OCI-M1 (cell line): ENCODE measurements at places on chromosomes 1 and 21.
A peak's percentile ranks its signal among the peaks of the same experiment; 100 is the strongest.

DNA sequence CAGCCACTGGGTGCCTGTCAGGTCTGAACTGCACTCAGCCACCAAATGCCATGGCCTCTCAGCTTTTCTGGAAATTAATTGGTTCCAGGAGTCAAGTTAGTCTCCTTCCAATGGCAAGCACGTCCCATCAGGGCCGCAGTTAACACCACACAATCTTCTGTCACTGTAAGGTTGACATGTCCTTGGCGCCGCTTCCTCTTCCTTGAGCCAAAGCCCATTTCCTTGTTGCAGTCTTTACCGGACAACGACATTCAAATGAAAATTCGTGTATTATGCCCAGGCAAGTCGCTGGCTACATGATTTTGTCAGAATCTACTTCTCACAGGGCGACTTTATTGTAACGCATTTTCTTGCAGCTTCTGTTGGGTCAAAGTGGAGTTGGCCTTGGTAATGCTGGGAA lies 430.6 kb upstream of the KAZN start:
- DNase-seq: no peak

DNA sequence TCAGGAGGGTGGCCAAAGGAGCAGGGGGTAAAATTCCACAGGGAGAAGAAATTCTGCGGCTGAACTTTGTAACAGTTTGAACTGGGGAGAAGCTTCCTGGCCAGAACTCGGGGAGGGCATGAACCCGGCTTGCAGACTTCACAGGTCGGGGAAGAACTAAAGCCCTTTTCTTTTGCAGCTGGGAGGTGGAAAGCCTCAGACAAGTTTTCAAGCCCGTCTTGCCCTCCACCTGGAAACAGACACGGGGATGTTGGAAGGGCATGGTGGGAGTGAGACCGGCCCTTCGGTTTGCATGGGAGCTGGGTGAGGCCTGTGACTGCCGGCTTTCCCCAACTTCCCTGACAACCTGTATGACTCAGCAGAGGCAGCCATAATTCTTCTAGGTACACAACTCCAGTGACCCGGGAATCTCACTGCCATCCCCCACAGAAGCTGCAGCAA lies 11.3 kb downstream of the THEM4 start:
- DNase-seq: no peak

DNA sequence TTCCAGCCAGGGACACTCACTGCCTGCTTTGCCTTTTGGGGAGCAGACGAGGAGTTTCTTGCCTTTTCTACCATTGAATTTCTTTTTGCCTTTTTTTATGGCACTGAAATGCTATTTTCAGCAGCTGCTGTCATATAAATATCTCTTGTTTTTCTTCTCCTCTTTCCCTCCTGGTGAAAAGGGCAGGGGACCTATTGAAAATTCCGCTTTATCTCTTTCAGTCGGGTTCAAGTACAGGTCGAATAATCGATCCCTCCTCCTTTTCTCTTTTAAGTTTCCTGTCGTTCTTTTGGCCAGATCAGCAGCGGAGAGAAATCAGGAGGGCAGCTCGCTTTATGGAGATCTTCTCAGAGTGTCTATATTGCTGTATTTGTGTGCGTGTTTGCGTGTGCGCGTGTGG lies 67.4 kb upstream of the CASZ1 start:
- no peak for DNase-seq

DNA sequence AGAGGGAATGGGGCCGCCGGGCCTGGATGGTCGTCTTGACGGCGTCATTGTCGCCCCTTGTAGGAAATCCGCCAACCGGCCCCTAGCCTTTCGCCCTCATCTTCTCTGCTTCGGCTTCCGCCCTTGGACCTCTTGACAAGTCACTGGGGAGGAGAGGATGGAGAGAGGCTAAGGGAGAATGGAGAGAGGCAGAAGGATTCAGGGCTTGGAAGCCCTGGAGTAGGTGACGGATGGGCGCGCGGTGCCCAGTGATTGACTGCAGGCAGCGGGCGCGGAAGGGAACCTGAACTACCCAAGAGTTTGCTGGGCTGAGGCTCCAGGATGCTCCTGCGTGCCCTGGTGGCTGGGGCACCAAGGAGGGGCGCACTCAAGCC lies 651 bp downstream of the PDE4B start:
- DNase-seq: no peak

- no peak for DNase-seq
Observed at GRCh38 chr1:56526571-56527174, 52.7 kb downstream of the PLPP3 start.

DNA sequence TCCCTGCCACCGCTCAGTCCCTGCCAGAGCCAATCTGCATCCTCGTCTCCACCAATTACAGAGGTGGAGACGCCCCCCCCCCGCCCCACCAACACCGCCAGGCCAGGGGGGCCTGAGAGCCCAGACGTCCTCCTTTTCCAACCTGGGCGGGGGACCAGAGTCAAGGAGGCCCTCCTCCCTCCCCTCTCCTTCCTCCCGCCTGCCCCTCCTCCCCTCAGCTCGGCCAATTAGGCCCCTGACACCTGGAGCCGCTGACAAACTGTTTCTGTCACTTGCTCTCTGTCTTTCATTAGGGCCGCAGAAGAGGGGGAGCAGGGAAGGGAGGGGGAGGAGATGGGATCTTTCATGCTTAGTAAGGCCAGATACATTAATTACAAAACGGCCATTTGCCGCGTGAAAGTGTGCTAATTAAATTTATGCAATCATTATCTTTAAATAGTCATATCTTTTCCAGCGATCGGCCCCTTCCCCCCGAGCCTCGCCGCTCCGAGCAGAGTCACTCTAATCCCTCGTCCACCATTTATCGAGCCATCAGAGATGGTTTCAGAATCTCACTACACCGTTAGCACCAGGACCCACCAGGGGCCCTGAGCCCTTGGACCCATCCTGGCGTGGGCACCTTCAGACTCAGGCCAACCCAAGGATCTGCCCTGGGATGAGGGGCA lies 94.7 kb downstream of the PAX7 start:
- DNase-seq: no peak

DNA sequence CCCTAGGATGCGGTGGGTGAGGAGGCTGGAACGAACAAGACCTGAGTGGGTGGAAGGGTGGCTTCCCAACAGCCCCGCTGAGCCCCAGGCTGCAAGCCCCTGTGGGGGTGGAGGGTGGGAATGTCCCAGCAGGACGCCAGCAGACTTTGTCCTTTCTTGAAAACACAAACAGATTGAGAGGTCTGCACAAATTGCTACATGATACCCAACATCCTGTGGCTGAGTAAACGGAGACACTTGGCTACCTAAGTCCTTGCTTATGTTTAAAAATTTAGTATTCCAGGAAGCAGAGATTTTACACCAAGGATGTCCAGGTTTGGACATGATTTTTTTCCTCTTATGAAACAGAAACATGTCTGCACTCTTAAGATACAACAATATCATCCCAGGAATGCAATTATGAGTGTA lies 11.8 kb upstream of the F3 start:
- no peak for DNase-seq

GRCh38 chr1:46411601-46412341 lies 17.7 kb downstream of the FAAH start:
- DNase-seq: no peak

DNA sequence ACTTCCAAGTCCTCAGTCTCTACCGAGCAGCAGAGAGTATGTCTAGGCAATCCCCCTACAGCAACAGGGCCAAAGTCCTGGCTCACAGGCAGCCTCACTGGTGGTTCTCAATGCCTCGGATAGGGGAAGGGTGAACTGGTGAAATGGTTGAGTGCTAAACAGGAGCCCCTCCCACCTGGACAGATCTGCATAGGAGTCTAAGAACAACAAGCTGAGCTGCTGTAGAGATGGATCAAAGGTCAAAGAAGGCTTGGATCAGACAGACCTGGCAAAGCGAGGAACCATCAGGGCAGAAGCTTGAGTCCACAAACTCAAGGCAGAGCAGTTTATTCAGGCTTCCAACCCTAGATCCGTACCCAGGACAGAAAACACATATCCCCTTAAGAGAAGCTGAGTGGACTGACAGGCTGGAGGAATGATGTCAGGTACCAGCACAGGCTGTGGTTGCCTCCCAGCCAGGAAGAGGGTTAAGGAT lies 31.8 kb downstream of the RABIF start:
- no peak for DNase-seq

DNA sequence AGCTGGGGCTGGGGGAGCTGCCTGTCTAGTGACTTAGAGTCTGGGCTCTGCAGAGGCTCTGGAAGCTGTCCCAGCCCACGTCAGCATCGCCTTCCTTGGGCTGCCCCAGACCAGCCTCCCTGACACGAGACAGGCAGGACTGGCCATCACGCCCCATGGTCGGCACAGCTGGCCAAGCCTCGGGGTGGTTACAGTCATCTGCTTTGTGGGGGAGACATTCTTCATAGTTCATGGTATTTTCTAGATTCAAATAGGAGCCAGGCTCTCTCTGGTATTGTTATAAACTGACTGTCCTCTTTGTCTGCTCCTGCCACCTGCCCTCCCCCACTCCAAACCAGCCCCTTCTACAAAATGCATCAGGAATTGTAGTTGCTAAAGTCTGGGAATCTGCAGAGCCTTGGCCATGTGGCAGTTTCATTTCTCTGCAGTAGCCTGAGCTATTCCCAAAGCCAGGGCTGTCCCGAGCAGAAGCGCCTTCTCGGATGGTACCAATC lies 29.4 kb downstream of the OLFML2B start:
- DNase-seq: no peak

GRCh38 chr1:15330028-15330427 lies 79.7 kb upstream of the EFHD2 start:
- no peak for DNase-seq

DNA sequence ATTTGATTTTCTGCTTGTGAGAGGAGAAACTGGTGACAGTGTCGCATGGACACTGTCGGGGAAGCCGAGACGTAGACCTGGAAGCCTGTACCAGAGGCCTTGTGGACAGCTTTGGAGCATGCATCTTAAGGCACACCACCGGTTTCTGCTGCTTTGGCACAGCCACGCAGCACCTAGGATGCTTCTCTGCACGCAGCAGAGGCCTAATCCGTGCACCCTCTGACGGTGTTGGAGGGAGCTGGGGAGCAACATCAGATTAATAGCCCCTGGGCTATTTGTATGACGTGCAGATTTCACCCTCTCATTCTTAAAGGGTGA lies 30.3 kb downstream of the TEX35 start:
- no peak for DNase-seq

GRCh38 chr21:14056771-14057191 lies 154.0 kb downstream of the LIPI start:
- no peak for DNase-seq

DNA sequence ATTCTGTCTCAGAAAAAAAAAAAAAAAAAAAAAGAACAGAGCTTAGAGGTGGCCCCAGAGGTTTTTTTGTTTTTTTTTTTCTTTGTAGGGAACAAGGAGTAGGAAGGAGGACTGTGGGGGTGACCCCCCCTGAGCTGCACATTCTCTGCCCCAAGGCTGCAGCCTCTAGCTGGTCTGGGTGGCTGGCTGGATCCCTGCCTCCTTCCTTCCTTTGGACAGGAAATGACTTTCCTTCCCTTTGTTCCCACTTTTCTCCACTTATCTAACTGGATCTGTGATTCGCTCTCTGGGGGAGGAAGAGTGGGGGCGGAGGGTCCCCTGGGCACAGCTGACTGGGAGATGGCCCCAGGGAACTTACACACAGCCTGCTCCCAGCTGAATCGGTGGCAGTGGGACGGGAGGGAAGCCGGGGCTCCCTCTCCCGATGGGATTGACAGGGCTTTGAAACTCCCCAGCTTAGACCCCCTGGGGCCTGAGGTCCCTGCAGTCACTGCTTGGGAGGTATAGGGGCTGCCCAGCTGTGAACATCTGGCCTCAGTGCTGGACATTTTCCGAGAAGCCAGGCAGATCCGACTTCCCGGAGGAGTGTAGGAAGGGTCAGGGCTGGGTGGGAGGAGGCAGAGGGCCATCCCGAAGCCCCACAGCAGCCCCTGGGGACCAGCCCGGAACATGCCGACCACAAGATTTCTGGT lies 2.1 kb downstream of the FBLIM1 start:
- no peak for DNase-seq

DNA sequence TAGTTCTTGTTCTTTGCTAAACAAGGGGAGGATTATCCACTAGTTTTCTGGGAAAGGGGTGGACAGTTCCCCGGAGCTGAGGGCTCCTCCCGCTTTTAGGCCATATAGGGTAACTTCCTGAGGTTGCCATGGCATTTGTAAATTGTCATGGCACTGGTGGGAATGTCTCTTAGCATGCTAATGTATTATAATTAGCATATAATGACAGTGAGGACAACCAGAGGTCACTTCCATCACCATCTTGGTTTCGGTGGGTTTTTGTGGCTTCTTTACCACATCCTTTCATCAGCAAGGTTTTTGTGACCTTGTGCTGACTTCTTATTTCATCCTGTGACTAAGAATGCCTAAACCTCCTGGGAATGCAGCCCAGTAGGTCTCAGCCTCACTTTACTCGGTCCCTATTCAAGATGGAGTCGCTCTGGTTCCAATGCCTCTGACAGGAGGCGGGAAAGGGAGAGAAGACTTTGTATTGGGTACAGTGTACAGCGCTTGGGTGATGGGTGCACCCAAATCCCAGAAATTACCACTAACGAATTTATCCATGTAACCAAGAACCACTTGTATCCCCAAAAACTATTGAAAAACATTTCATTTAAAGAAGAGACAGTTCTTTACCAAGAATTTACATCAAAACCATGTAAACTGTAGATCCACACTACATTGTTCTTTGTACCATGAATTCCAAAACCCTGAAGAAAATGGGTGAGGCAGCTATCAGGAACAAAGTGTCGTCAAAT lies 8.7 kb upstream of the SLC2A5 start:
- DNase-seq: no peak

- DNase-seq: peak; percentile 97
Observed at GRCh38 chr1:197995408-197996258, 78.5 kb downstream of the LHX9 start.

GRCh38 chr1:239786464-239786863 lies 305.2 kb upstream of the FMN2 start:
- DNase-seq: no peak

GRCh38 chr1:70153739-70154138 lies 51.6 kb downstream of the LRRC40 start:
- no peak for DNase-seq

DNA sequence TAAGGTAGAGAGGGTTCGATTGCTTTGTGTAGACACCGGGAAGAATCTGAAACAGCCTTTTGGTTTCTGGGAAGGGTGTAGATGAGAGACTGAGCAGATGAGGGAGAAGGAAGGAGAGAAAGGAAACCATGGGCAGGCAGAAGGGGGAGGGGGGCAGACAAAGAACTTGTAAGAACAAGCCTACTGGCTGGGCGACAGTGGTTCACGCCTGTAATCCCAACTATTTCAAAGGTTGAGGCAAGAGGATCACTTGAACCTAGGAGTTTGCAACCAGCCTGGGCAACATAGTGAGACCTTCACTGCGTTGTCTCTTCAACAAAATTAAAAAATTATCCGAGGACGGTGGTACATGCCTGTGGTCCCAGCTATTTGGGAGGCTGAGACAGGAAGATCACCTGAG lies 106.2 kb downstream of the TM2D1 start:
- no peak for DNase-seq
